Activated CD4-positive, alpha-beta T cell treated with anti-CD3 and anti-CD28 coated beads, Interleukin-2, amount 50 U/mL, for 24 hours (primary cell): ENCODE measurements at places on chromosomes 5 and 9.

DNA sequence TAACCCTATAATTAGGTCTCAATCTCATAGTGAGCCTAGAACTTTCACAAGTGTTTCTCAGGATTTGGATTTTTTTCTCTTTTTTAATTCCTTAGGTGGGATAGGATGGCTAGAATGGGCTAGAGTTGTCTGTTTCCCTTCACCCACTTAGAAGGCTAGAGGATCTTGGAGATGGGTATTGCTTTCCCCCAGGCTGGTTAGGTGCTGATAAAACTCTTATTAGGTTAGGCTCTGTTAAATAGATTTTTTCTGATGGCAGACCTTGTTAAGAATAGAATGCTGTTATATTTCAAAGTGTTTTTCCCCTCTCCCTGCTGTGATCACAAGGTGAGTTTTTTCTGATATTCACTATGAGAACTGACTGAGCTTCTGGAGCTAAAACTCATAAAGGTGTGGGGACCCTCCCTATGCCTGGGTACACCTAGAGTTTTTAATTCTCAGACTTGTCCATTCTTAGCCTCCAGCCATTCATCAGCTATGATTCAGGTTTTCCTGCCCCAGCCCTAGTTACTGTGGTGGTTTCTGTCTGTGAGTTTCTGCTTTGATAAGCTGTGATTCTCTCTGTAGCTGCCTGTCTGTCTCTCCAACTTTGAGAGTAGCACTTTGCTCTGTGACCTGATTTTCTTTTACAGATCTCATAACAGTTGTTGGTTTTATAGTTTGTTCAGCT, 132.4 kb downstream of the HACD4 start:
- DNase-seq = no peak

- DNase-seq = no peak
Measured at GRCh38 chr9:109996936-109997580, 210.9 kb downstream of the C9orf152 start.

GRCh38 chr5:39473156-39473775, 48.5 kb upstream of the DAB2 start:
- DNase-seq = no peak

DNA sequence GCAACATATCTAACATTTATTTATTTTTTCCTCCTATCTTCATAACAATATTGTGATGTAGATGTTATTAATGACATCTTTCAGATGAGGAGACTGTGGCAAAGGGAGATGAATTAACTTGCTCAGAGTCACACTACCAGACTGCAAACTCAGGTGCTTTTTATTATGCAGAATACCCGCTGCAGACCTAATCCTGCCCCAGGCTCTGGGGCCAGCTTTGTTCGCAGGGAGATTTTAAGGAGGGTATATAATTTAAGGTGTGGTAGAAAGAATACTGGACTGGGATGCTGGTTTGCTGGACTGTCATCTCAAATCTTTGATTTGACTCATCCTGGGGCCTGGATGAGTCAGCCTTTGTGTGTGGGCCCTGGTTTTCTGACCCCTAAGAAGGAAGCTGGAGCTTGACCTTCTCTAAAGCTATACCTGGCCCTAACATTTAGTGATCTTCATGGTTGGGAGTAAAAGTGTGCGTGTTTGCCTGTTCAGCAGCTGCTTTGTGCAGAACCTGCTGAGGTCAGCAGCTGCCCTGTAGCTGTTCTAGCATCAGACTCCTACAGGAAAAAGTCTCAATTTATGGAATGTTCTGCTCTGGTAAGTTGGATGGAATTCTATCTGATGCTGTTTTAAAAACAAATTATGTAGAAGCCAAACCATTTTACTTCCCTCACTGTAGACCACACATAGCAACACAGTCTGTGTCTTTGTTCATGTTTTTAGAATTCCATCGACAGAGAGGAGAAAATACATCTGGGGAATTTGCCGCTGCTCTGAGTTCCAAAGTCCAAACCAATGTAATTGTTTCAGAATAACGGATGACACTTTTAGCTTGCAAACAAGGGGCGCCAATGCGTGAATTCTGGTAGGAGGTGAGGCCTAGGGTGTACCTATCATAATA, 4.5 kb downstream of the SLC36A1 start:
- DNase-seq = no peak

- no peak for DNase-seq
Measured at GRCh38 chr9:87039809-87040392, 92.6 kb upstream of the GAS1 start.

GRCh38 chr9:96168882-96169281, 133.1 kb downstream of the HSD17B3 start:
- DNase-seq = no peak

- DNase-seq = no peak
Measured at GRCh38 chr5:142388696-142389095, 63.9 kb upstream of the SPRY4 start.

DNA sequence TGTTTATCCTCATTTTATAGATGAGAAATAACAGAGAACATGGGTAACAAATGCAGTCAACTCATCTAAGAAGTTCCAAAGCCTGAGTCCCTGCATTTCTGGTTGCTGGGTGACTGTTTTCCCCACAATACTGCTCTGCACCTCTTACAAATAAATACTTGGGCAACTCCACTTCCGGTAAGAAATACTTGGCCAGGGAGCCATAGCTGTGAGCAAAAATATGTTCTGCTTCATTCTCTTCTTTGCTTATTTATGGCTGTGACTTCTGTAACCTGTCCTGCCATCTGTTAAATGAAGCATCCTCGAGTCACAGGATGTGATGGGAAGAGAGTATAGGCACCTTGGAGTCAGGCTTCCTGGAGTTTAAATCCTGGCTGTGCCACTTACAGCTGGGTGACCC, 49.9 kb downstream of the GDNF start:
- no peak for DNase-seq

DNA sequence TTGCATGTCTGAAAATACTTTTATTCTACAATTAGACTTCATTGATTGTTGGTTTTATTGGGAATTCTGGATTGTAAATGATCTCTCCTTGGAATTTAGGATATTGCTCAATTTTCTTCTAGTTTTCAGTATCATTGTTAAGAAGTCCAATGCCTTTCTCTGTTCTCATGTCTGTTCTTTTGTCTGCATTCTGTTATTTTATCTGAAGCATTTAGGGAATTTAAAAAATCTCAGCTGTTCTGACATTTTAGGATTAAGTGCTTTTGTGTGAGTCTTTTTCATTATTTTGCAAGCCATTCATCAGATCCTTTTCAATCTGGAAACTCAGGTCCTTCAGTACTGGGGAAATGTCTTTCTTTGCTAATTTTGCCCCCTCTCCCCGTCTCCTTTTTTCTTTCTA, 4.4 kb upstream of the FER start:
- no peak for DNase-seq

DNA sequence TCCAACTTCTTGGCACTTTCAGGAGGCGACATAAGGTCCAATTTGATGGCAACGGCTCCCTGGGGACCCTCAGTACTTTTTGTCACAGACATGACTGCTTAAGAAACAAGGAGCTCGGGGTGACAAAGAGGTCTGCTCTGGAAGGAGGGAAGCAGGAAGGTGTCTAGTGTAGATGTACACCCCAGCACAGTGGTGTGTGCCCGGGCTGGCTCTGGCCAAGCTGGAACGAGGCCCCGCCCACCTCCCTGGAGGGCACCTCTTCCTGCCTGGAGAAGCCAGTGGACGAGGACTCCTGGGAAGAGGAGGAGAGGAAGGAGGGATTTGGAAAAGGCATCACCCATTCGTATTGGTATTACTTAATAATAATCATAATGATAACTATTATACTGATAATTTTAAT, at the start of gene SLC36A2:
TSS of gene SLC36A2 (minus strand) at position 191 of the 400 bp plus-strand sequence. CDS start at position 92, 99 bp downstream.
- no peak for DNase-seq

GRCh38 chr5:132867046-132867451, 607 bp downstream of the UQCRQ start:
- DNase-seq = no peak

GRCh38 chr9:16371306-16371705, 499.2 kb downstream of the BNC2 start:
- DNase-seq = no peak

DNA sequence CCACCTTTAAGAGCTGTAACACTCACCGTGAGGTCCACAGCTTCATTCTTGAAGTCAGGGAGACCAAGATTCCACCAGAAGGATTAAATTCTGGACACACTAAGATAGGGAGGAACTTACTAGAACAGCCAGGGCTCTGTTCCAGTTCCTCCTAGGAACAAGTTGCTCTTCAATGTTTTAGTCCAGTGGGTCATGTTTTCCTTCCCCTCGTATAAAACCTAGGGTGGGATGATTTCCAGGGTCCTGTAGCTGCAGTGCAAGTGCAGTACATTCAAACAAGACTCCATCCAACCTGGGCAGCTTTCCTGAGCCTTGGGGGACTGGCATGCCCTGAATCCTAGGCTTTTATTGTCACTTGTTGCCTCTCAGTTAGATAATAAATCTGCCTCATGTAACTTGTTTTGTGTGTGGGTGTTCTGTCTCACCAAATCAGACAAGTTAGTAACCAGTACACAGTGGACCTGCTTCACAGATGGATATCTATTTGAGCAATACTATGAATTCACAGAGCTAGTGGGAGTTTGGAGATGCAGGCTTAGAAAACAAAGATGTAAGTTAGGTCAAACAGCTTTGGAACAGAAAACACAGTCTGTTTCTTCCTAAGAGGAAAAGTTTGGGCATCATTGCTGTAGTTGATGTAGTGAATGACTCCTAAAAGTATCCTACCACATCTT, 405.6 kb downstream of the GABRG2 start:
- DNase-seq = no peak

DNA sequence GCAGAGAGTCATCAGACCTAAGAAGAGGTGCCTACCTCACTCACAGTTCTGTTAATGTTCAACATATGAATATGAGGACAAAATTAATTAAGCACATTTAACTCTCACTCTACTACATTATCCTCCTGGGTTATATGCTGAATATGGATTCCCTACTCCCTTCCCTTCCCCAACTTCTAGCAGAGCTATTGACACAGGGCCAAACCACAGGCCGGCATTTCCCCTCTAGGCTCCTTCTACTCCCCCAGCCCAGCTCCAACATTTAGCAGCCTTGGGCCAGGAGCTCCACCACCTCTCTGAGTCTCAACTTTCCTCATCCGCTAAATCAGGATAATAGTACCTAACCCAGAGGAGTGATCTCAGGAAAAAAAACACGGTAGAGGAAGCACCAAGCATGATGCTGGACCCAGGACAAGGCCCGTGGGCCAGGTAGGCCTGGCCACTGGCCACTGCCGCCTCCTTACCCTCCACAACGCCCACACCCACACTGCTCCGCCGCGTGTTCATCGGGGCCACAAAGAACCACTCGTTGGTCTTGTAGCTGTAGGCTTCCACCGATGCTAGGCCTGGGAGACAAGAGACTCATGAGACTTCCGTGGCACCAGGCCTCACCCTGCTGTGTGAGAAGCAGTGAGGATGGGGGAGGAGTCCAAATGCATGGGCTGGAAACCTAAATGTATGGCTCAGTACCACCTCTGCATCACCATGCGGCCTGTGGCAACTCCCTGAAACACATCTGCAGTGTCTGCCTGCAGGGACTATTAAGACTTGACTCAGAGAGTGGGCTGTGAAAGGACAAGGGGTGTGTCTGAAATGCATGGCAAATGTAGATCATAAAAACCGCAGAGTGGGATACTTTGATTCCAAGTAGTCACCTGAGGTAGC, 98.8 kb downstream of the KLHL3 start:
- no peak for DNase-seq

- DNase-seq = no peak
Measured at GRCh38 chr5:60830581-60831127, 13.4 kb downstream of the ELOVL7 start.

DNA sequence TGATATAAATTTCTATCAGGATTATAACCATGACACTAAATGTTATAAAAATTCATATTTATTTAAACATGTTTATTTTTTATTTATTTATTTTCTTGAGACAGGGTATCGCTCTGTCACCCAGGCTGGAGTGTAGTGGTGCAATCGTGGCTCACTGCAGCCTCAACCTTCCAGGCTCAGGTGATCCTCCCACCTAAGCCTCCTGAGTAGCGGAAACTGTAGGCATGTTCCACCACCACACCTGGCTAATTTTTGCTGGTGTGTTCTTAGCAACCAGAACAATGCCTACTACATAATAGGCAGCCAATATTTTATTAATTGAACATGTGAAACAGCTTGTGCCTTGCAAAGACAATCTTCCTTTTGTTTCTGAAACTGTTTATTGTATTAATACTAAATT, 6.5 kb upstream of the PTBP3 start:
- no peak for DNase-seq
